Kidney glomerular epithelial cell (primary cell): ENCODE measurements at places on chromosomes 16 and 17.

- no peak for DNase-seq
Observed at GRCh38 chr17:78343543-78344201, 16.2 kb downstream of the SOCS3 start.

DNA sequence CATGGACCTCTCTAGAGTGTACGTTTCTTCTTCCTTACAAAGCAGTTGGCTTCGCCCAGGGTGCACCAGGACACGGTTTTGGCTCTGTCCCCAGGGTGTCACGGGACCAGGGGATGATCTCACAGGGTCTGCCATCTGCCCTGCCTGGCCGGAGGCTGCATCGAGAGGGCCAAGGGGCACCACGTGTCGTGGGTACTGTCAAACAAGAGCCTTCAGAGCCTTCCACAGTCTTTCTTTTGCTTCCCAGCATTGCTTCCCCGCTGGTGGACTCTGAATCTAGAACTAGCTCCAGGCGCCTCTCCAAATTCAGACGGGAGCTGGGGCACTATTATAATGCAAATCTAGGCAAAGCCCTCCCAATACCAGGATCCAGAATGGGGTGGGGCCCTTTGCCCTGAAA is 47.9 kb downstream of the MAPT start:
- DNase-seq = no peak

DNA sequence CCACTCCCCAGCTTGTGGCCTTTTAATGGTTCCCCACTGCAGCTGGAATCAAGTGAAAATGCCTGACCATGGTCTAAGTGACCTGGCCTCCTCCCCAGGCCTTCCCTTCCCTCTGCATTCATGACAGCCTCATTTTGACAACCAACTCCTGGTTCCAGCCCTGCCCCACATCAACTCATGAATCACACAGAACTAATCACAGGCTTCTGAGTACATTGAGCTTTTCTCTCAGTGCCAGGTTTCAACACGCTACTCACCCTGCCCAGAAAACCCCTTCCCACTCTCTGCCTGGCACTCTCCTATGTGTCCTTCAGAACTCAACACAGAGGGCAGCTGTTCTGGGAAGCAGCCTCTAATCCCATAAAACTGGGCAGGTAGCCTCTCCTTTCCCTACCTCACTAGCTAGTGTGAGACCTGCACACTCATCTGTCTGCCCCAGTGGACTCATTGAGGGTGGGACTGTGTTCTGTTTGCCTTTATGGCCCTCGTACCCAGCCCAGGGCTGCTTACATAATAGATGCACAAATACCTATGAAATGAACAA is 313.6 kb downstream of the GRIN2A start:
- DNase-seq = no peak

DNA sequence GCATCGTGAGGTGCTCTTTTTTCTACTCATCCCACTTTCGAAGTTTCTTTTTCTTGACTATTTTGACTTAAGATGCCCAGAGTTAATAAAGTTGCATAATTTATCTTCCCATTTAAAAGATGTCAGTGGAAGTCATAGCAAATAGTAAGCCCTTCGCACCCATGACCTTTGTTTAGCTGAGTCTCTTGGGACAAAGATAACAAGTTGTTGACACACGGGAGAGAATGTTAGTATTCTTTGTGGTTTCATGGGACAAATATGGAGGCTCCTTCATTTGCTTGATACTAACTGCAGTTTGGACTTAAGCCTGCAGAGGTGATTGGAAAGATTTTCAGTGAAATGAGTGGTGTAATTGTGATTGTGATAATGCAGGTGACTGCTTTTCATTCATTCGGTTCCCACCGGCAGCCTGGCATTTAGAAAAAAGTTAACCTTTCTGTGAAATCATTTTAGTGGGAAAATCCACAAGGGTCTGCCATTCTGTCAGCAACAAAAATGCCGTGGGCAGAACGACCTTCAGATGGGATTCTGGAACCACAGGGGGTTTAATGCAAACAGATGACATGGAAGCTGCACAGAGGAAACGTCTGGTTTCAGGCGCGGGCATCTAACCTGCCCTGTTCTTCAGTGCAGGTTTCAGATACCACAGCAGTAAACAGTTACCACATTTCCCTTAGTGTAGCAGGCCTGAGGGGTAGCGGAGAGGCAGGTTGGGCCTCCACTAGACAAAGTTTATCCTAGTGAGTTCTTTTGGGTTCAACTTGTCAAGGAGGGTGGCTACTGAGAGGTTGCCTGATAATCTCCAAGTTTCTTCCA is 123.0 kb downstream of the RPTOR start:
- DNase-seq = no peak

GRCh38 chr16:89491974-89492687 is 1.8 kb upstream of the ANKRD11 start:
- no peak for DNase-seq

- peak; percentile 80 for DNase-seq
Observed at GRCh38 chr16:477301-478157, 50.0 kb upstream of the CAPN15 start.

- no peak for DNase-seq
Observed at GRCh38 chr17:50624321-50624934, 10.3 kb upstream of the ABCC3 start.

DNA sequence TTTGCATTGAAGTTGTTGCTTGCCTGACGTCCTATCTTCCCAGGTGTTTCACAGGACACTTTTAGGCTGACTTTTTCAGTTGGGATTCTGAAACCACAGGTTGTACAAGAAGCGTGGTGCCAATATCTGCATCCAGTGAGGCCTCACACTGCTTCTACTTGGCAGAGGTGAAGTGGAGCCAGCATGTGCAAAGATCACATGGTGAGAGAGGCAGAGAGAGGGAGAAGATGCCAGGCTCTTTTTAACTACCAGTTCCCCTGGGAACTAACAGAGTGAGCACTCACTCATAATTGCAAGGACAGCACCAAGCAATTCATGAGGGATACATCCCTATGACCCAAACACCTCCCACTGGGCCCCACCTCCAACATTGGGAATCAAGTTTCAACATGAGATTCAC is 5.8 kb upstream of the ABCA6 start:
- no peak for DNase-seq

GRCh38 chr16:70391881-70392481 is 45.3 kb downstream of the DDX19A start:
- DNase-seq = no peak

GRCh38 chr17:6160911-6161855 is 91.0 kb downstream of the WSCD1 start:
- no peak for DNase-seq

GRCh38 chr17:27290916-27291598 is 2.9 kb upstream of the WSB1 start:
- DNase-seq = no peak

GRCh38 chr16:80909720-80910119 is 97.0 kb downstream of the CMC2 start:
- no peak for DNase-seq

DNA sequence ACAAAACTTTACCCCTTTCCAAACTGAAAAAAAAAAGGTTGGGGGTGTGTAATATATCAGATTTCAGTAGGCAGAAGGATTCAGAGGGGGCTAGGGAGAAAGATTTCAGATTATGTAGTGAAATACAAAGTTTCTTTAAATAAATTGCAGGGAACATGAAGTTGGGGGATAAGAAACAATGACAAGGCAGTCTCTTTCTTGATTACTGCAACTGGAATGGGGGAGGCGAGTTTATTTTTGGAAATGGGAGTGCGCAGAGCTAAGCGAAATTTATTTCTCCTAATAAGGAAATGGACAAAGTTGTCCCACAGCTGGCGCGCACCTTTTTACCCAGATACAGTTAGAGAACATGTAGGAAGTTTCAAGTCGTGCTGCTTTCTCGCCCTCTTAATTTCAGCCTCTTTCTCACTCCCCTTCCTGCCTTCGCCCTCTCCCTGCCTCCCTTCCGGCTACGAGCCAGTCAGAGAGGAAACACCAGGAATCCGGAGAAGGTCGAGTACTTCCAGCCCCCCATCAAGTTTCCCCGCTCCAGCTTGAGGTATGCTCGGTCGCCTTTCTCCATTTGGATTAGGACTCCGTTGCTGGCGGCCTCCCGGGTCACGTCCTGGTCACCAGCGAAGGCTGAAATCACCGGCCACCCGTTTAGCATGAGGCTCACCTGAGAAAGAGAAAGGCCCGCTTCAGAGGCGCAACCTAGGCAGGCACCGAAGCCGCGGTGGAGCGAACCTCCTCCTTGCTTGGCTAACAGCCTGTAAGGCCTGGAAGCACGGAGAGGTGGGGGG is 2.5 kb downstream of the CBLN1 start:
- DNase-seq = no peak

DNA sequence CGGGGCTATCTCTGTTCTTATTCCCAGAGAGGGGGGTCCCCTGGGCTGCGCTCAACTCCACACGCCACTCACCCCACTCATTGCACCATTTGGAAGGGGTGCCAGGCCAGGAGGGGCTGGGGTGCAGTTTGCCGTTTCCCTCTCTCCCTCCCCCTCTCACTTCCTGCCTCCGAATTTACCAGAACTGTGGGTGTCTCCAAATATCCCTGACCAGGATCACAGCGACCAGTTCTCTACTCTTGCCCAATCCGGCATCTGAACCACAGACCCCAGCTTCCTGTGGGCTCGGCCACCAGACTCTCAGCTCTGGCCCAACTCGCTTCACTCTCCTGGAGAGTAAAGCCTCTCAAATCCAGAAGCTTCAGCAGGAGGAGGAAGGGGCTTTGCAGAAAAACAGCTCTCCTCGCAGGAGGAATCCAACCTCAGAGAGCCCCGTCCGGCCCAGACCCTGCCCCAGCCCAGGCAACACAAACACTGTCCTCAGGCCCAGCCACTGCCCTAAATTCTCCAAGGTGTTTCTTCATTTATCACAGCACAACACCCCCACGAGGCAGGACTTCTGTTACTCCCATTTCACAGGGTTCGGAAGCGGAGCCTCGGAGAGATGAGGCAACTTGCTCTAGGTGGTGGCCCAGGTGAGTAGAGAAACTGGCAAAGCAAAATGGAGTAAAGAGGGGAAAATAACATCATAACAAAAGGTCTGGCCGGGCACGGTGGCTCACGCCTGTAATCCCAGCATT is 423 bp upstream of the ASGR2 start:
- DNase-seq = no peak

DNA sequence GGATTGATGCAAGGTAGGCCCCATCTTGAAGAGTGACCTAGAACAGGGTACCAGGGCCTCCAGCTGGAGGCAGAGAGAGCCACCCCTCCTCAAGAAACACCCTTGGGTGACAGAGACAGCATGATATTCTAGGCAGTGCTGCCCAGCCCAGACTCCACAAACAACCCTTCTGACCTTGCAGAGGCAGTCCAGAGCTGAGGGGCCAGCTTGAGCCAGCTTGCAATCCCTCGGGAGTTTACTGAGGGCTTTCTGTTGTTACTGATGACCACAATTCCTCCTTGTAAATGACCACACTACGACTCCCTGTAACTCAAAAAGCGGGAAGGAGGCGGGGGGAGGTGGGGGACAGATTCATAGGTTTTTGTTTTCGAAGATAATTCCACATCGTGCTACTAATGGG is 18.6 kb upstream of the MNT start:
- DNase-seq = no peak

DNA sequence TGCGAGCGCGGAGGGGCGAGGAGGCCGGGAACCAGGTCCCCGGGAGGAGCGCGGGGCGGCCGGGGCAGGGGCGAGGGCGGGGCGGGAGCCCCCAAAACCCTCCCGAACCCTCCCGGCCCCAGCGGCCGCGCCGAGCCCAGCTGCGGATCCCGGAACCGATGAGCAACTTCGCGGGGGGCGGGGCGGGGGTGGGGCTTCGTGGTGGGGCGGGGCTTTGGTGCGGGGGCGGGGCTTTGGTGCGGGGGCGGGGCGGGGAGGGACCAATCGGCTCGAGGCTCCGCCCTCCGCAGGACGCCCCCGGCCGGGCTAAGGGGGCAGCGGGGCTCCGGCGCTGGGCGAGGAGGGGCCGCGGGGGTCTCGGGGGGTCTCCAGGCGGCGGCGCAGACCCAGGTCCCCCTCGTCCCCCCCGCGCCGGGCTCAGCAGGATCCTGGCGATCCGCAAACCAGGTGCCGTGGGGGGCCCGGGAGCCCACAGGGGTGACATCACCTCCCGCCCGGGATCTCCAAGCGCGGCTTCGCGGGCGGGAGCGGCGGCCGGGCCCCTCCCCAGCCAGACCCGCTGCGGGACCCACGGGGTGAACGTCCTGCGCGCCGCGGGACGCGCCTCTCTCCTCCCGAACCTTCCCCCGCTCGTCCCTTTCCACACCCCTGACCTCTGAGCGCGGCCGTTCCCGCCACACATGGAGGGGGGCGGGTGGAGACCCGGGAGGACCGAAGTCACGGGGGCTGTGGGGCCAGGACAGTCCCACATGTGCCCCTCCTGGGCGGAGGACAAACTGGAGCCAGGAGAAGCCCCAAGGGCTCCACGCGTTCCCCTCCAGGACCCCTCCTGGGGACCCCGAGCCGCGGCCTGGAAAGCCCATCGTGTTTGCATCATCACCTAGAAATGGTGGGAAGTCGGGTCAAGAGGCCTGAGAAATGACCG is at the start of gene ABR:
ABR (minus strand) TSS at position 164 of the 925 bp plus-strand sequence. CDS start 254 bp downstream, outside the sequence.
- DNase-seq = no peak

- no peak for DNase-seq
Observed at GRCh38 chr17:38750044-38750311, 1.8 kb upstream of the PCGF2 start.

GRCh38 chr17:1324201-1324771 is 44.8 kb downstream of the TRARG1 start:
- no peak for DNase-seq

DNA sequence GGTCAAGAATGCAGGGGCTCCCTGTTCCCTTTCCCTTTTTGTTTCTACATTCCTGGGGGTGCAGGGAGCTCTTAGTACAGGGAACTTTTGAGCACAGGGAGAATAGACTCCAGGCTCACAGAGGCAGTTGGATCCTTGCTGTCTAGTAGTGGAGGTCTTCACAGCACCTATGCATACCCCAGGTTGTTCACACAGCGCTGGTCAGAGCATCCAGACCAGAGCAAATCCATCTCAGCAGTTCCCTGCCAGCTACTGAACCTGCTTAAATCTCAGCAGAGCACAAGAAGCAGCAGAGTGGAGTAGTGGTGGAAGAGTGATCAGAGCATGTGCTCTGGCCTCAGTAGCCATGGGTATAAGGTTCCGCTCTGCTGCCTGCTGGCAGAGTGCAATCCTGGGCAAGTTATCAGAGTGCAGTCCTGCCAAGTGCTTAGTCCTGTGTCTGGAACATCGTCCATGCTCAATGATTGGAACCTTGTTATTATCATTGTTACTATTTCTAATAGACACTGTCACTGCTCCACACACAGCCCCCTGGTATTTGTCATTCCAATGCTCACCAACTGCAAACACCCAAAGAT is 220.4 kb downstream of the CBLN1 start:
- peak; percentile 1 for DNase-seq

- no peak for DNase-seq
Observed at GRCh38 chr17:8087075-8087951, at the start of gene ALOX12B. Gene ALOX12B, minus strand, starts transcription at chr17:8087716. Its CDS starts 274 bp downstream, at chr17:8087442.
